ENCODE measurements at places on chromosomes 1 and 21.

- no peak for DNase-seq
Observed at GRCh38 chr1:150557813-150558212, 8.6 kb downstream of the ADAMTSL4 start.

DNA sequence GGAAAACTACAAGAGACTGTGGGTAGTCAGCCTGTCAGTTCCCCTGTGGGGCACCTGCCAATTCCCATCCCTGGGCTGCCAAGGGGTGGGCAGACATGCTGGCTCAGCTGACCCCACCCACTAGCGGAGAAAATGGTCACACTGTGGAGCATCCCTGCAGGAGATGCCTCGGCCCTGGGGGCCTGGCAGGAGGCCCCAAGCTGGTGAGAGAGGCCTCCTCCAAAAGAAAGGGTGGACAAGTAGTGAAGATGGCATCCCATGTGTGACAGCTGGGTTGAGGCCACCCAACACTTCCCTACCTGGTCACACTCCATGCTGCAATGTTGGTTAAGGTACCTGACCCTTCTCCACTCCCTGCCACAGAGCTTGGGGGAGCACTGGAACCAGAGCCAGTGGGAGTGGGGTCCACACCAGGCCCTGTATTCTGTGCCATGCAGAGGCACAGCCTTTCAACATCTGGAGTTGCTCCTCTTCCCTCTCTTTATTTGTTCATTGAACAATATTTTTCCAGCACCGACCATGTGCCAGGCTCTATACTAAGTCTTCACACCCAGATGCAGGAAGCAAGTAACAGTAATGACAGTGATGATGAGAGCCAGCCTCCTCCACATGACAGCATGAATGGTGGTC lies 59.5 kb downstream of the KLHDC7A start:
- DNase-seq: no peak

- DNase-seq: no peak
Observed at GRCh38 chr1:233375653-233376052, 48.1 kb downstream of the MAP3K21 start.

GRCh38 chr1:238450976-238451375 lies 560.3 kb upstream of the ZP4 start:
- no peak for DNase-seq

GRCh38 chr1:167548059-167548932 lies 5.3 kb downstream of the CREG1 start:
- no peak for DNase-seq

DNA sequence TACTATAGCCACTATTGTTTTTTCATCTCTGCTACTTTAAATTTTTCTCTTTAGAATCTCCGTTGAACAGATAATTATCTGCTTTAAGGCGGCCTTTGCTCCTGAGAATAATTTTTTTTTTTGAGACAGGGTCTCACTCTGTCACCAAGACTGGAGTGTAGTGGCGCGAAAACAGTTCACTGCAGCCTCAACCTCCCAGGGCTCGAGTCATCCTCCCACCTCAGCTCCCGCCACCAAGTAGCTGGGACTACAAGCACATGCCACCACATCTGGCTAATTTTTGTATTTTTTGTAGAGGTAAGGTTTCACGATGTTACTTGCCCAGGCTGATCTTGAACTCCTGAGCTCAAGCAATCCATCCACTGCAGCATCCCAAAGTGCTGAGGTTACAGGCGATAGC lies 28.6 kb downstream of the TRIT1 start:
- no peak for DNase-seq

Measured in stimulated activated CD4-positive, alpha-beta T cell treated with anti-CD3 and anti-CD28 coated beads, Interleukin-1b, Interleukin-23, amount 100 ng/mL, for 1 hour (primary cell).